ENCODE measurements at places on chromosomes 1 and 21.

DNA sequence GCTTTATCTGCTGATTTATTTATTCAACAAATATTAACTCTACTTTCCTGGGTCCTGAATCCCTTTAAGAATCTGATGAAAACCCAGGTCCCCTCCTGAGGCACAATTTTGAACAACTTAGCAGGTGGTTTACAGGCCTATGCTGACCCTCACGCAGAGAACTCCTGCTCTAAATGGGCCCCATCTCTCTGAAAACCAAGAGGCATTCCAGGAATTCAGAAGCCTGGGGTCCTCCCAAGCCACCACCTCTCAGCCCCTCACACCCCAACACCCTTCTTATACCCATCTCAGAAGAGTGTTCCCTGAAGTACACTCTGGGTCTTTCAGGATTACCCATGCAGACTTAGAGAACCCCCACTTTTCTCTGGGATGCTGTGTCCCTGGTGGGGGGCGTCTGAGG, 34.5 kb downstream of the LHX4 start:
- no peak for DNase-seq

- DNase-seq = no peak
These were observed 26.2 kb upstream of the ID3 start for GRCh38 chr1:23585321-23586022.

DNA sequence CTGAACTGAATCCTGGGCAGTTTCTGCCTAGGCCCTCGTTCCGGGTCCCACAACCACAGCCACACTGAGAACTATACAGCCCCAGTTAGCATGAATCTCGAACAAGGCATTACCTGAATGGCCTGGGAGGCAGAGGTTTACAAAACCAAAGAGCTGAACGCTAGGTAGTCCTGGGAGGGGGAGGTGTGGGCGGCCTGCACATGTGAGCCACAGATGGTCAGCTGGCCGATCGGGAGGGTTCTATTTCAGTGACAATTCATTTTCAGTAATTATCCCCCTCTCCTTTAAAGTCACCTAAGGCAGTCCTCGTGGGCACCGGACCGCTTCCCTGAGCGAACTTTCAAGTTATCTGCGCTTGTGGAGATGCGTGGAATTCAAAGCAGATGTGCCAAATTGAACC, 111.9 kb downstream of the GLIS1 start:
- no peak for DNase-seq

DNA sequence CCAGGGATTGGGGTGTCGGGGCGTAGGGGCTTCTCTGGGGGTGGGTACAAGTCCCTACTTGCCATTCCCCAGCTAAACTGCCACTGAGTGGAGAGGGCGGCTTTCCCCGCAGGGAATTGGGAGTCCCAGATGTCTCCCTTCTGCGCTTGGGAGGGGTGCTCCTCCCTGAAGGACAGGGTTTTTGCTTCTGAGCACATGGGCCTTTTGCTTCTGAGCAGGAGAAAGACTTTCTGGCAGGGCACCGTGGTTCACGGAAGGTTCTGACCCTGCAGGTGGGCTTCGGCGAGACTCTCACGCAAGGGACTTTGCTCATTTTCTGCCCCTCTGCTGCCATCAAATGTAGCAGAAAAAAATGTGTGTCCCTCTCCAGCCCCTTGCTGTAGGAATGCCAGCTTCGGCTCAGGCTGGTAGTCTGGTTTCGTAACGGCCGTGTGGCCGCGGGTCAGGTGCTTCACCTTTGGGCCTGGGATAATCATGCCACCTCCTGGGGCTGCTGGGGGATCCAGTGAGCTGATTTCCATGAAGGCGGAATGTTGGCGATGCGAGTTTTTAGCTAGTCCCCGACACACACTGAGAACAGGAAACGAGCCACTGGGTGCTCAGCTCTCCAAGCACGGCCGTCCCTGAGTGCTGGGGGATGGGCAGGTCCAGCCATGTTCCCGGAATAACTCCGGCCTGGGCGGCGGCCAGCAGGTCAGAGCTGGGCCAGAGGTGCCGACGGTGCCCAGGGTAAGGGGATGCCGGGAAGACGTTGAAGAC, 364.0 kb downstream of the CAMTA1 start:
- no peak for DNase-seq

- no peak for DNase-seq
These were observed 231.7 kb upstream of the B3GALT2 start for GRCh38 chr1:193417945-193418744.

Data from Peyer's patch (tissue), 4 donors.